ENCODE measurements at places on chromosomes 6 and 20.
A peak's percentile ranks its signal among the peaks of the same experiment; 100 is the strongest.

DNA sequence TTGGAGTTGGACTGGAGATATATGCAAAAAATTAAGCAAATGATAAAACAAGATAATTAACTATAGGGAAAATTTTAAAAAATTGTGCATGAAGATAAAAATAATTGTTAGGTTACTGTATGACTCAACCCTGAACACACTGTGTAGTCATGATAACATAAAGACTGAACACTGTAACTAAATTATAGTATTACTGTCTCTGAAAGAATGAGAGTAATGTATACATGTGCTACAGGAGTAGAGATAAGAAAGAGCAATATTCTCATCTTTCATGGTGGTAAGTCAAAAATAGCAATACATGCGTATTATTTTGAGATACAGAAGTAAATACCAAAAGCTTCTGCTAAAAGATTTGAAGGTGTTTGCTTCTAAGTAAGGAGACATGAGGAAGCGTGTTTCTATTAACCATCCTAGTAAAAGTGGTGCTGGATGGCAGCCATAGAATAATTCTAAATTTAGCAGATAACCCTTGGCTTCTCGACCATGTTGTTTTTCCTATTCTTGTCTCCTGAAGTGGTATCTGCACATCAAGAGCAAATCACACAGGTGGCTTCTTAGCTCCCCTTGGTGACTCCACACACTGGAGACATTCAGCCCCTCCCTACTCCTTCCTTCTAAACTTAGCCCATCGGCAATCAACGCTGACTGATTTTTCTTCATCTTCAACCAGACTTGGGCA lies 390.6 kb upstream of the PLCB4 start:
- no peak for DNase-seq

GRCh38 chr6:56642366-56643261 lies at the start of gene DST:
DST (minus strand) TSS chr6:56642889.
- DNase-seq = no peak

GRCh38 chr6:88290411-88290810 lies 124.3 kb upstream of the CNR1 start:
- DNase-seq = no peak

- DNase-seq = no peak
These were observed 303.9 kb upstream of the MAP3K7 start for GRCh38 chr6:90890683-90891330.

DNA sequence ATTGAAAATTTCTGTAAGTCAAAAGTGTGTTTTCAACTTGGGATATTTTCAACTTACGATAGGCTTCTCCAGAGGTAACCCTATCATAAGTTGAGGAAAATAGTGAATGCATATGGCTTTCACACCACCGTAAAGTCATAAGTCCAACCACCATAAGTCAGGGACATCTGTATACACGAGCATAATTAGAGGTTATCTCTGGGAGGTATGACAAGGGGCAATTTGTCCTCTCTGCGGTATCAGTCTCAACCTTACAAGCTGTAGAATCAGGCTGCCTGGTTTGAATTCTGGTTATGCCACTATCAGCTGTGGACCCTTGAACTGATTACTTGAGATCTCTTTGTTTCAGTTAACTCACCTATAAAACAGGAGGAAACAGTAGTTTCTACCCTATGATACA lies 202.9 kb upstream of the JARID2 start:
- no peak for DNase-seq

GRCh38 chr6:8113131-8113654 lies 10.8 kb upstream of the EEF1E1 start:
- DNase-seq = no peak

DNA sequence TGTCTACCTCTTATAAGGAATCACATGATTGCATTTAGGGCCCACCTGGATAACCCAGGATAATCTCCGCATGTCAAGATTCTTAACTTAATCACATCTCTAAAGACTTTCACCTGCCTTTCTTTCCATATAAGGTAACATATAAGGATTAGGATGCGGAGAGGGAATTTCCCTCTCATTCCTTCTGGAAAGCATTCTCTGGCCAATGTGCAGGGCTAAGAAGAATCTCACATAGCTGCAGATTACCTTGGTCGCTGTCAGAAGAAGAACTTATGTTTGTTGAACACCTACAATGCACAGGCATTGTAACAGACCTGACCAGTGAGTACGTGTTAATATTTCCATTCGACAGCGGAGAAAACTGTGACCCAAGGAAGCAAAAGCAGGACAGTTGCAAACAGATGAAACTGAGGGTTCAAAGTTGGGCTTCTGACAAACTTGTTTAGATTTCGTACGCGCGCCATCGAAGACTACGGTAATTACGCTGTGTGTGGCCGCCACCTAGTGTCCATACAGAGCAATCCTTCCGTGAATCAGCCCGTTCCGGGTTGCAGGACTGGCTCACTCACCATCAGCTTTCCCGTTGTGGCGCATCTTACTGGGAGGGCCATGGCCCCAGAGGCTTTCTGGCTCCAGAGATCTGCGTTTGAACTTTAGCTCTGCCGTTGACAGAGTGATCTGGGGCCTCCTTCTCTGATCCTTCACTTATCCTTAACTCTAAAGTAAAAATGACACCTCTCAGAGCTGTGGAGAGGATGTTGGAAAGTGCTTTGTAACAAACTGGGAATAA lies 9.5 kb downstream of the C20orf202 start:
- DNase-seq = peak; percentile 67

GRCh38 chr6:5679691-5680090 lies 327.0 kb downstream of the NRN1 start:
- DNase-seq = no peak

DNA sequence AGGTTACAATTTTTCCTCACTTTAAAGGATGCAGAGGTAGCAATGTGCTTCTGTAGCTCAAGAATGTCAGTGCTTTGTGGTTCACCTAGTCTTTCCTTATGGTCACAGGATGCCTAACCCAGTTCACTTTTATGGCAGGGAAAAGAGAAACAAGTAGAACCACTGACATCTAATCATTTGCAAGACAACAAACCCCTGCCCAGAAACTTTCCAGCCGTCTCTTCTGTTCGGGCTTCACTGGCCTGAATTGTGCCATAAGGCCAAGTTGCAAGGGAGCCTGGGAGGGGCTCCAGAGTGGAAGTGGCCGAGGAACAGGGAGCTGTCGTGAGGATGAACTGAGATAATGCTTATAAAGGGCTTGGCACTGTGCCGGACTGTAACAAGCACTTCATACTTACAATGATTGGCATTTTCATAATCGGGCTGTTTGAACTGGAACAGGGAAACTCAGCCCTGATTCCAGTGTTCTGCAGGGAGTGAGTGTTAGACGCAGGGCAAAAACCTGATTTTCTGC lies 212.6 kb downstream of the BCAS1 start:
- DNase-seq = no peak

GRCh38 chr6:14360565-14360964 lies 243.0 kb downstream of the CD83 start:
- no peak for DNase-seq

GRCh38 chr6:37862992-37863391 lies 43.5 kb downstream of the ZFAND3 start:
- DNase-seq = no peak

GRCh38 chr6:118893807-118894424 lies at the start of gene ASF1A:
ASF1A (plus strand) TSS chr6:118894152; CDS start chr6:118894414, 262 bp downstream.
- peak; percentile 95 for DNase-seq

- DNase-seq = no peak
These were observed 1.6 kb upstream of the TOMM6 start for GRCh38 chr6:41785689-41786450.

GRCh38 chr20:56200456-56200855 lies 48.1 kb upstream of the MC3R start:
- no peak for DNase-seq

DNA sequence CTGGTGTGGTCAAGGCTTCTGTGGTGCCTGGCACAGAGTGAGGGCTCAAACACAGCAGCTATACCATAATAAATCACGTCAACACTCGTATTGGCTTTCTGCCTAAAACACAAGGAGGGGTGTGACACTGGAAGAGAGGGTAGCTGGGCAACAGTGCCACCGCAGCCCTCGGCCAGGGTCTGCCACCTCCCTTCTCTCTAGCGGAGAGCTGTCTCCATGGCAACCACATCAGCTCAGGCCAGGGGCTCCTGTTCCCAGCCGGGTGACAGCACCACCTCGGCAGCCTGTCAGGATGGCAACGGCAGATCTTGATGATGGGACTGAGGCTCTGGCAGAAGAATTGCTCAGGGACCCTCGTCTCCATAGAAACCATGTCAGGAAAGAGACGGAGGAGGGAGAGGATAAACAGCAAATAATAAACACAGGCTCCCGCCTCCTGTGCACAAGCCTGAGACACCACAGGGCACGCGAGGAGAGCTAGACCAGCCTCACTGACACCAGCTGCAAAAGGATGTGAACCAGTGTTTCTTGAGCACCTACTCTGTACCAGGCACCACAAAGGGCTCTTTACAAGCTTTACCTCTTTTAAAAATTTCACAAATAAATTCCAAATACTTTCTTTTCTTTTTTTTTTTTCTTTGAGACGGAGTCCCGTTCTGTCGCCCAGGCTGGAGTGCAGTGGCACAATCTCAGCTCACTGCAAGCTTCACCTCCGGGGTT lies 50.4 kb upstream of the TLDC2 start:
- no peak for DNase-seq

DNA sequence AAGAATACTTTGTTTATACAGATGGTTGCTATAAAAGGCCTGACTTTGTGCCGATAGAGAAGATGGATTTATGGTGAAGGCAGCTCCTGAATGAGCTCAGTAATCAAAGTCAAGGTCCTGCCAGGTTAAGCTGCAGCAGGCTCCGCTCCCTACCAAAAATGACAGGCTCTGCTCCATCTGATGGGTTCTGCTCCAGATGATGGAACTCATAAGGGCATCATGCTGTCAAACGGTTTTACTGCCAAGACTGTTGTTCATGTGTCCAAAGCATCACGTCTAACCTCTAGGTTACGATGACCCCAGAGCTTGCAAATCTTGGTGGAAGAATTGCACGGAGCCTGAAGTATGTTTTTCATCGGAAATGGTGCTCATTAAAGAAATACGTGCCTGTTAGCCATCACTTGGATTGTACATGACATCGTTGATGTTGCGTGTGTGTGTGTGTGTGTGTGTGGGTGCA lies 19.2 kb upstream of the PTGIS start:
- no peak for DNase-seq

DNA sequence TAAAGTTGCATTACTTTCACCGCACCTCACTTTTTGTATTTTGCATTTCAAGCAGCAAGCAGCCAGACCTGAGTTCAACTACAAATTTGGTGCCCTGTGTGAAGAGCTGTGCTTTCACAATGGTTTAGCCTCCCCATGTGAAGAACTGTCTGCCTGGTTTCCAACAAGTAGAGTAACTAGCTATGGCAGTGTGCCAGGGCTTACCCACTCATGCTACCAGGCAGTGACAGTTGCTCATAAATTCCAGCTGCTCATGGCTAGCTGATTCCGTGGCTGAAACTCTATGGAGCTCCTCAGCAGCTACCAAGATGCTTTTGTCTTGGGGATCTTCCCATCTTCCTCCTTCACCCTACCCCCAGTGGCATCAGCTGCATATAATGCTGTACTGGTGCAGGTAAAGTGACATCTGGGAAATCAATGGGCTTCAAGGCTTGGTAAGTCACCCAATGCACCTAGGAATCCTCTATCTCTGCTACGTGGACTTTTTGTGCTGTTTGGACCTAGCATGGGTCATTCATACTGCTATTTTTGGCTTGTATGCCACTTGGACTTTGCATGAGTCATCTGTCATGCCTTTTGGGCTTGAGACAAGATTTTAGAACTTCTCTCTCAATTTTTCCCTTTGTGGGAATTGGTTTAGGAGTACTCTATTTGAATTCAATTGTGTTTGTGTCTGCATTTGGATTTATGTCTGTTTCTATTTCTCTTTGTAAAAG lies 176.5 kb upstream of the GJE1 start:
- DNase-seq = no peak

Data from activated naive CD4-positive, alpha-beta T cell treated with Interleukin-2 at 50 U/mL for 16 hours (primary cell).